ENCODE measurements at places on chromosomes 11 and 22. TPM values are rescaled to one million over a fixed set of nuclear protein-coding genes. Genes with fewer than 3 reads are reported as not detected.

- peaks cover 4% of the 10 kb centered on the region for H3K4me1 ChIP-seq
- no peak overlapping the region for H3K27ac ChIP-seq
- H3K4me3 ChIP-seq, result no peak overlapping the region
- peaks cover 32% of the 10 kb centered on the region for H3K27me3 ChIP-seq
- H3K36me3 ChIP-seq, result no peaks in the 10 kb centered on the region
- peak; percentile 51 for DNase-seq
Observed at GRCh38 chr11:69704508-69705253, 859 bp upstream of the FGF19 start.

DNA sequence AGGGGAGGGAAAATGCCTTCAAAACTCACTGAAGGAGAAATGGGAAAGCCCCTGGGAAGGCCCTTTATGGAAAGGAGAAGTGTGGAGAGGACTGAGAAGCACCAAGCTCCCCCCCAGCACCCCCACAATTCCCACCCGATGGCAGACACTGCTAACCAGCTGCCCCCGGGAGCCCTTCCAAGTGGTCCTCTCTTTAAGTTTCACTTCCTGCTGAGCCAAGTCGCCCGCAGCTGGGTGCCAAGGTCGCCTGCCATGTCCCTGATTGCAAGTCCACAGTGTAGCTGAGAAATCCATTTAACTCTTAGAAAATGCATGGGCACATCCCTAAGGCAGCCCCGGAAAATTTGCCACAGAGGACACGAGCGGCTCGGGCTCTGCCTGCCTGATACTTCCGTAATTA, 68.2 kb downstream of the GALNT18 start:
- H3K27me3 ChIP-seq, result peaks cover 2% of the 10 kb centered on the region
- H3K4me3 ChIP-seq, result no peak overlapping the region
- no peaks in the 10 kb centered on the region for H3K36me3 ChIP-seq

DNA sequence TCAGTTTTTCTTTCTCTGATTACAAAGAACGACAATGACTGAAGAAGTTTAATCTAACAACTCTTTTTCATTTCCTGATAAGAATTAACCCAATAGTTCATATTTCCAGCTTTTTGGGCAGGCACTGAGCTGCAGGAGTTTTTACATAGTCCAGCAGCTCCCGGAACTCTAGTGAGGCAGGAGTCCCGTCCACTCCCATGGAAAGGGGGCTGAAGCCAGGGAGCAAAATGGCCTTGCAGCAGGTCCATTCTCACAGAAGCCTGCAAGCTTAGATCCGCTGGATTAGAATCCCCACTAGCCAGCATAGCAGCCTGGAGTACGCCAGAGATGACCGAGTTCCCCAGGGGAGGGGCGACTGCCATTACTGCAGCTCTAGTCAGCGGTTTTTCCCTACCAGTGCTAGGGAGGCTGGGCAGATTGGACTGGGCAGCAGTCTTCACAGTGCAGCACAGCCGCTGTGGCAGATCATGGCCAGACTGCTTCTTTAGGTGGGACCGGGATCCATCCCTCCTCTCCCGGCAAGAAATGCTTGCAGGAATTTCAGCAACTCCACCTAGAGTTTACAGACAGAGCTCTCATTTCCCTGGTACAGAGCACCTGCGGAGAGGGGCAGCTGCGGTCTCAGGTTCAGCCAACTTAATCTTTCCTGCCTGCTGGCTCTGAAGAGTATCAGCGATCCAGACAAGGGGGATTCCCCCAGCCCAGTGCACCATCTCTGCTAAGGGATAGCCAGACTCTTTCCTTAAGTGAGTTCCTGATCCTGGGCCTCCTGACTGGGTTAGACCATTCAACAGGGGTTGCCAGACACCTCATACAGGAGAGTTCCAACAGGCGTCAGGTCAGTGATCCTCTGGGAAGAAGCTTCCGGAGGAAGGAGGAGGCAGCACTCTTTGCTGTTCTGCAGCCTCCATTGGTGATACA, 742 bp upstream of the CASP4 start:
- peaks cover 23% of the 10 kb centered on the region for H3K4me1 ChIP-seq
- H3K36me3 ChIP-seq, result peaks cover 19% of the 10 kb centered on the region
- no peaks in the 10 kb centered on the region for H3K27me3 ChIP-seq
- H3K27ac ChIP-seq, result peak overlapping the region; percentile 96

GRCh38 chr11:86219311-86220193, 25.0 kb upstream of the EED start:
- no peak for DNase-seq
- peaks cover 5% of the 10 kb centered on the region for H3K36me3 ChIP-seq
- H3K27ac ChIP-seq, result peak overlapping the region; percentile 91
- peak overlapping the region; percentile 26 for H3K4me3 ChIP-seq
- no peaks in the 10 kb centered on the region for H3K27me3 ChIP-seq

Gene TBX10
- not detected for total RNA-seq

Gene ZDHHC24
- total RNA-seq, result 9.7 TPM

Gene TMEM258
- 176 TPM for total RNA-seq

Gene CHEK1
- 160 TPM for total RNA-seq

Gene APOA5
- total RNA-seq, result not detected
